ENCODE measurements at places on chromosomes 2 and 18.

DNA sequence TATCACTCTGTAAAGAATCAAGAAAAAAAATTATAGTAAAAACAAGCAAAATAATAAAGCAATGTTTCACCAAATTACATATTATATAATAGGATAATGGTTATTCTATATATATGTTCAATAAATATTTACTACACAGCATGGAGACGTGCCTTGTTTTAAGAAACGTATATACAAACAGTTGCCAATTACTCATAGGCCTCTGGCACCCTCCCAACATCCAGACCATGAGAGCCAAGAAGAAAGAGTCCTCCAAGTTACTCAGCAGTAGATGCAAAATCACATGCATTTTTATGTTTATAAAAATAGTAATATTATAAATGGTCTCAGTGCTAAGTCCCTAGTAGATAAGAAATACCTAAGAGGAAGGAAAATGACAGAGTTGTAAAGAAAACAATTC lies 64.8 kb downstream of the REV1 start:
- no peak for DNase-seq

- no peak for DNase-seq
Measured at GRCh38 chr2:169673921-169674320, 20.3 kb downstream of the CFAP210 start.

DNA sequence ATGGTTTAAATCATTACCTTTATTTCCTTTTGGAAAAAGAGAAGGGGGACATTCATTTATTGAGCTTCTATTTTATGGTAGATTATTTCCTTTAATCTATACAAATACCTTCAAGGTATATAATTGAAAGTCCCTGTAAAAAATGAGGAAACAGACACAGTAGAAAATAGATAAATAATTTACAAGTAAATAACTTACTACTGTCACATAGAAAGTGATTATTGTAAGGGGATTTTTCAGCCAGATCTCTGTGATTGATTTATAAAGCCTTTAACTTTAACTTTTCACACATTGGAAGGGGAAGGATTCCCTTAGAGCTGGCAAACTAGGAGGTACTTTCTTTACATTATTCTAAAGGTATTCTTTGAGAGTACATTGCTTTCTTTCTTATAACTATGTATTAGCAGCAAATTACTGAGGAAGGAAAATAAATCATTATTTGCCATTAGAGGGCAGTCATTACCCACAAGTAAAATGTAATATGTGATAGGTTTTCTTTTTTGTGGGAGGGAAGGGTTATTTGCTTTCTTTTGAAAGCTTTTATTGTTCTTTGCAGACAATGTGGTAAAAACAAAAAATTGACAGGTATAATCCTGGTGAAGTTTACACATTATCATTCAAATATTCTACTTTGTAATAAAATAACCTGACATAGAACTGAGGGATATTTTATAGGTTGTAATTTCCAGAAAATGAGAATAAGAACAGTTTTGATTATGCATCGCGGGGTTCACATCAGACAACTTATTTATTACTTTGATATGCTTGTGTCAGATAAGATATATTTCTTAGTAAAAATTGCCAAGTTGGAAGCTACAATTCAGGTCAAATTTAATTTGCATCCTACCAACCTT lies 24.8 kb upstream of the RPE start:
- no peak for DNase-seq

DNA sequence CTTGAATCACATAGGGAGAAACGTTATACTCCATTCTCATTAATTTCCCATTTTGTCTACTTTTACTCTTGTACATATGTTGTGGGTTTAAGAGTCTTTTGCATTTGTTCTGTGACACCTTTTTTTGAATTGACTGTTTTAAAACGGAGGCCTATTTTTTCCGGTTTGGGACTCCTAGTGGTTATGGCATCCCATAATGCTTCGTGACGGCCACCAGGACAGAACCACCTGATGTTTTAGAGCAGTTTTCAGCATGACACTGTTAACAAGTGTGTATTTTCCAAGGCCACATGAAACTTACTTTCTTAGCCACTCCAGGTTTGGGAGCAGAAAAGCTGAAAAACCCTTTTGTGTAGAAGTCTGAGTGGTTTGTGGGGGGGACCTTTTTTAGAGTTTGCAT lies 8.4 kb downstream of the SOX11 start:
- DNase-seq = no peak

GRCh38 chr2:134445985-134446382 lies 192.1 kb downstream of the MGAT5 start:
- DNase-seq = no peak

- no peak for DNase-seq
Measured at GRCh38 chr2:18232731-18233438, 327.6 kb downstream of the RDH14 start.
